Renal cortex interstitium (tissue), 15 donors: ENCODE measurements at places on chromosomes 5 and 9. TPM values are rescaled to one million over a fixed set of nuclear protein-coding genes. Genes with fewer than 3 reads are reported as not detected.

OCLN gene
- 46.1 TPM for polyA plus RNA-seq

ARSI gene
- polyA plus RNA-seq: 2.6 TPM

SPINK6 gene
- not detected for polyA plus RNA-seq

KIAA1958 gene
- 16.6 TPM for polyA plus RNA-seq

SPATA31A3 gene
- polyA plus RNA-seq: not detected

KIF4B gene
- 0.30 TPM for polyA plus RNA-seq

KYAT1 gene
- 27.9 TPM for polyA plus RNA-seq

VCP gene
- 242 TPM for polyA plus RNA-seq

DAB2 gene
- 235 TPM for polyA plus RNA-seq

NKD2 gene
- polyA plus RNA-seq: 10.5 TPM

FAM81B gene
- polyA plus RNA-seq: 4.9 TPM

CDKN2B gene
- 0.33 TPM for polyA plus RNA-seq

RASGRF2 gene
- polyA plus RNA-seq: 2.1 TPM

SPATA31A5 gene
- not detected for polyA plus RNA-seq

IL5 gene
- polyA plus RNA-seq: not detected

CDH10 gene
- 6.6 TPM for polyA plus RNA-seq

CNTNAP3B gene
- 13.2 TPM for polyA plus RNA-seq

ADRA1B gene
- polyA plus RNA-seq: 2.9 TPM

RAI14 gene
- 88.2 TPM for polyA plus RNA-seq

PTGDS gene
- polyA plus RNA-seq: 42.1 TPM

TAS2R1 gene
- polyA plus RNA-seq: 0.10 TPM

CEL gene
- polyA plus RNA-seq: 4.0 TPM

FGD3 gene
- polyA plus RNA-seq: 5.8 TPM

TMEM215 gene
- 0.12 TPM for polyA plus RNA-seq

OR1J2 gene
- not detected for polyA plus RNA-seq

TMEM250 gene
- polyA plus RNA-seq: 19.7 TPM

CDH12 gene
- 6.4 TPM for polyA plus RNA-seq

NR2F1 gene
- 221 TPM for polyA plus RNA-seq

LIX1 gene
- 5.0 TPM for polyA plus RNA-seq

RETREG1 gene
- polyA plus RNA-seq: 39.0 TPM

GZMA gene
- 0.42 TPM for polyA plus RNA-seq

SPINK4 gene
- polyA plus RNA-seq: not detected

PCDHGA7 gene
- polyA plus RNA-seq: 2.0 TPM

SH2D3C gene
- polyA plus RNA-seq: 16.1 TPM

PTGS1 gene
- 3.3 TPM for polyA plus RNA-seq

GLRA1 gene
- polyA plus RNA-seq: not detected

NR6A1 gene
- polyA plus RNA-seq: 1.5 TPM

CORO2A gene
- 2.4 TPM for polyA plus RNA-seq

ANKRD34B gene
- polyA plus RNA-seq: 1.2 TPM

OR1Q1 gene
- polyA plus RNA-seq: not detected

SLC46A2 gene
- polyA plus RNA-seq: 0.06 TPM

INSL4 gene
- not detected for polyA plus RNA-seq

PDGFRB gene
- polyA plus RNA-seq: 152 TPM

DTWD2 gene
- polyA plus RNA-seq: 12.2 TPM

FST gene
- 47.7 TPM for polyA plus RNA-seq

GRXCR2 gene
- not detected for polyA plus RNA-seq

GDA gene
- 0.75 TPM for polyA plus RNA-seq
